M059J (cell line): ENCODE measurements at places on chromosomes 4 and X.

DNA sequence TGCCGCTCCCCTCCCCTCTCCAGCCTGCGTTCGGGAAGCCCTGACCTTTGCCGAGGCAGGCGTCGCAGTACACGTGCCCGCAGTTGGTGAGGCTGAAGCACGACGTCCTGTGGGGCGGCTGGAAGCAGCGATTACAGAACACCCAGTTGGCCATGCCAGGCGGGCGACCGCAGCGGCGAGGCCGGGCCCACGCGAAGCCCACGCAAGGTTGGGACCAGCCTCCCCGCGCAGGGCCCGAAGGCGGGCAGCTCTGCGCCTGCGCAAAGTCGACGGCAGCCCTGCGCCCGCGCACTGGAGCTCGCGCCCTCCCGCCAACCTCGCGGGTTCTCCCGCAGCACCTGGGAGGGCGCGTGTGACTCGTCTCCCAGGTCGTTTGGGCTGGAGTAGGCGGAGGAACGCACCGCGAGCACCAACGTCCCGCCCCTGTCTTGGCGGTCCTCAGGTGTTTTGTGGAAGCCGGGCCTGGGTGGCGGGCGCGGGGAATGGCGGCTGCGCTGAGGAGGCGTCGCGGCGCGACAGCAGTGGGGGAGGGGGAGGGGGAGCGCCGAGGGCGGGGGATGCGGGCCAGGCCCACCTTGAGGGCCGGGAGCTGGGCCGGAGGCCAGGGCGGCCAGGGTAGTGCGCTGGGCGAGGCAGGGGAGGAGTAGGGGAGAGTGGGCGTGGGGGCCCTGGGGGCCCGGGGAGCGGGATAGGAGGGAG is at the start of gene RNF212:
Gene RNF212 (minus strand): TSS at position 254 of the 699 bp plus-strand sequence. CDS start 100 bp downstream, at position 154.
- peak; percentile 54 for DNase-seq

DNA sequence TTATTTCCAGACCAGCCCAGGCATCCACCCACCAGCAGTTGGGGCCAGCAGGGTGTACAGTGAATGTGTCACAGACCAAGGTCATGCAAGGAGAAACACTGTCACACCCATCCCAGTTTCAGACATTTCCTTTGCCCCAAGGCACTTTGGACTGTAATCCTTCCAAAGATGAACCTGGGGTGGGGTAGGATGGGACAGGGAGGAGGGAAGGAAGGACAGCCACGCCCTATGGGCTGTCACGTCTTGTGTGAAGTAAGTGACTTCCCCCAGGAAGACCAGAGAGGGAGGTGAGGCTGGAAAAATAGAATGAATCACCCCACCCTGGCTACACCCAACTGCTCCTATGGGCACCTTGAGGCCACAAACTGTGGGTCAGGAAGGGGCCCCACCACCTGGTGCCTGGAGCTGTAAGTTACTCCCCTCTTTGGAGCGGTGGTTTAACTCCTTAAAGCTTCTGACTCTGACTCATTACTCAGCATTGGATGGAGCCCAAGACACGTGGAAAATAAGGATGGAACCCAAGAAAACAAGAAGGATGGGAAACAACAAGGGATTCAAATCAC is 349.9 kb upstream of the KLF3 start:
- peak; percentile 88 for DNase-seq

DNA sequence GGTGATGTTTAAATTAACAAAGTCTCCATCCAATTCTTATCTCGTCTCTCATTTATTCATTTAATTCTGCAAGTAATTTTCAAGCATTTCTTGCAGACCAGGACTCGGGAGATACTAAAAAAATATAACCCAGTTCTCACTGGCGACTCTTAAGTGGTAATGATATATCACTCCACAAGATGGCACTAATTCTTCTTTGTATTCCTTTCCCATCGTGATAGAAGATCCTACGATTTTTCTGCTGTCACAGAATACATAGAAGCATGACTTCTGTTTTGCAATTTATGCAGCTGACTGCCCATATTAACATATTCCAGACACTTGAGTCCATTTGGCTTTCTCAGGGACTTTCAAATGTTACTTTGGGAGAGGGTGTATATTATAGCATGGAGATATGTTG is 64.0 kb upstream of the FGF13 start:
- DNase-seq = peak; percentile 67

- DNase-seq = no peak
These were observed 131.8 kb upstream of the LIMCH1 start for GRCh38 chr4:41406113-41406516.

GRCh38 chrX:24276015-24276414 is 37.9 kb downstream of the SUPT20HL2 start:
- no peak for DNase-seq
